SJCRH30 (cell line): ENCODE measurements at places on chromosomes 12 and 14. TPM values are rescaled to one million over a fixed set of nuclear protein-coding genes. Genes with fewer than 3 reads are reported as not detected.

DNA sequence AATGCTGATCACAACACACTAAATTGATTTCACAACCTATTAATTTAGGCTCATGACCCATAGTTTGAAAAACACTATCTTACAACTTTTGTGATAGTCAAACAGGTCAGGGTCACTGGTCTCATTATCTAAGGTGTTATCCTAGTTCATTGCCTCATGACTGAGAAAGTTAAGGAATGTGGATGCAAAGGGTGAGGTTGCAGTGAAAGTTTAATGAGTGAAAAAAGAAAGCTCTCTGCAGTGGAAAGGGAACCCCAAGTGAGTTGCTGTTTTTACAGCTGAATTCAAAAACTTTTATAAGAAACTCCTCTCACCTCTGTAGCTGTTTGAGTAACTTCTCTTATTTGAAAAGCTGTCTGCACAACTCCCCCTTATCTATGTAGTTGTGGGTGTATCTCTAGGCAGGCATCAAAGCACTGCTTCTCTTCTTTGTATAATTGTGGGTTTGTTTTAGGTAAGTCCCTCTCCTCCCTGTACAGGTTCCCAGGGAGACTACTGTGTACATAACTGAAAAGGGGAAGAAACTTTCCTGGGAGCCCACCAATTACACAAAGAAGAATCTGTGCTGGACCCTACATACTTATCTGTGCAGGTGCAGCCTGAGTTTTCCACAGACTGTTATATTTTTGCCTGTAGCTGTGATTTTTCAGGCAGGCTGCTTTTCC, 18.9 kb downstream of the DNAL1 start:
- H3K4me1 ChIP-seq, result peaks cover 30% of the 10 kb centered on the region
- DNase-seq, result no peak
- no peaks in the 10 kb centered on the region for H3K27me3 ChIP-seq
- no peaks in the 10 kb centered on the region for H3K36me3 ChIP-seq

GRCh38 chr14:57712102-57712501, 153.8 kb downstream of the SLC35F4 start:
- H3K27me3 ChIP-seq, result no peaks in the 10 kb centered on the region
- no peak for DNase-seq
- H3K36me3 ChIP-seq, result no peaks in the 10 kb centered on the region
- no peak overlapping the region for H3K27ac ChIP-seq
- H3K4me1 ChIP-seq, result peaks cover 8% of the 10 kb centered on the region; the same call in 1 of the 2 replicates
- H3K4me3 ChIP-seq, result no peak overlapping the region

DNA sequence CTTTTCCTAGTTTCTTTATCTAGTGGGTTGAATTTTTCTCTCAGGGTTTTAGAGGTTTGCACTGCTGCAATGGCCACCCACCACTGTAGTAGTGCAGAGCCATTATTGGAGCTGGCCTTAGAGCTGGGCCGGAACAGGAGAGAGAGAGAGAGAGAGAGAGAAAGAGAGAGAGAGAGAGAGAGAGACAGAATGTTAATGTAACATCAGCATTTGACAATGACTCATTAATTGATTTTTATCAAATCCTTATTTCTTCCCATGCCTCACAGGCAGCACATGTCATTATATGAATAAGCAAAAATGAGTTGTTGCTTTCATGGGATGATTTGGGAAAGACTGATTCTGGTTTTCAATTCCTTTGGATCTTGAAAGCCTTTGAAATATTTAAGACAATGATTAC, 76.3 kb upstream of the PPP4R3A start:
- no peak for DNase-seq
- H3K4me1 ChIP-seq, result no peaks in the 10 kb centered on the region
- no peak overlapping the region for H3K4me3 ChIP-seq

CDH24 gene
- 8.3 and 9.6 TPM in 2 replicates for total RNA-seq

DNA sequence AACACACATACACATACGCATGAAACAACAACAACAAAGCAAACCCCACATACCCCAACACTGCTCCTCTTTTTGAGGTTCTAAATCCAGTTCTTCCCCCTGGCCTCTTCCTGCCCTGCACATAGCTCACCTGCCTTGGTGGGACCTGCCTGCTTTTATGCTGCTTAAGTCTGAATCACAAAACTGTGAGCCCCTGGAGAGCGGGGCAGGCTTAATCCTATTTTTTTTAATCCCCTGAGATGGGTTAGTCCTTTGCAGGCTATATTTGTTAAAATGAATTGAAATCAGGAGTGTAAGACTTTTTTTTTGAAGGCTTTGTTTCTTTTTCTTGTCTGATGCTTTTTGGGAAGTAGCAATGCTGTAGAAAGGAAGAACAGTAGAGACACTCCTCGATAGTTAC, 84.6 kb upstream of the MAX start:
- no peaks in the 10 kb centered on the region for H3K4me1 ChIP-seq
- no peaks in the 10 kb centered on the region for H3K27me3 ChIP-seq
- no peak overlapping the region for H3K4me3 ChIP-seq
- DNase-seq, result no peak
- H3K36me3 ChIP-seq, result no peaks in the 10 kb centered on the region

PA2G4 gene
- total RNA-seq, result 342 and 348 TPM in 2 replicates
